ENCODE measurements at places on chromosomes 2 and 18. TPM values are rescaled to one million over a fixed set of nuclear protein-coding genes. Genes with fewer than 3 reads are reported as not detected.

DNA sequence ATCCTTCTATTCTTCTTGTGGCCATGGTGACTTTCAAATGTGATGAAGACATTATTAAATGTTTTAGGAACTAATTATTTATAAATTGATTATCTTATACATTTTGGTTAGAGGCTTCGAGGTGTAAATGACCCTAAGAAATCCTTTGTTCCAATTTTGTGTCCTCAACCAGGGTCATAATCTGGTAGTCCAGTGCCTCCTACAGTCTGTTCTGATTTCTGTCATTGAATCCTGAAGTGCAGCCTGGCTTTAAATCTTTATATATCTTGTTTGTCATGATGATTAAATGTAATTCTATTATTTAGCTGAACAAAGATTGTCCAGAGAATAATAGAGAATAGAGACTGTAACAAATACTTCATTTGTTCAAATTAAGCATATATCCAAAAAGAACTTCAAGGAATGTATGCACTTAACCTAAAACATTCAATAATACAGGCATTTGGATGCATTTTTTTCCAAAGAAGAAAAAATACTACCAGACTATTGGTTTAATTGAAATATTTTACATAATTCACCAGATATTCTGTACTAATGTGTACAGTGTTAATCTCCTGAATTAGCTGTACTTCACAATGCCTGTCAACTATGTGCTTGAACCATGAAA, 89.8 kb downstream of the PRPF40A start:
- no peak for DNase-seq

GRCh38 chr2:25558262-25558661, 115.1 kb downstream of the DTNB start:
- no peak for DNase-seq

Gene TACR1
- total RNA-seq = 1.1 TPM

Gene CRYBA2
- not detected for total RNA-seq

Measured in posterior vena cava (tissue), 2 donors.